H7 (cell line): ENCODE measurements at places on chromosomes 2 and 18. TPM values are rescaled to one million over a fixed set of nuclear protein-coding genes. Genes with fewer than 3 reads are reported as not detected.
A peak's percentile ranks its signal among the peaks of the same experiment; 100 is the strongest.

- peak; percentile 89 for DNase-seq
Measured at GRCh38 chr18:8705238-8705960, at the start of gene MTCL1. Gene MTCL1, plus strand, starts transcription at chr18:8705556. Its CDS starts 105 bp downstream, at chr18:8705661.

DNA sequence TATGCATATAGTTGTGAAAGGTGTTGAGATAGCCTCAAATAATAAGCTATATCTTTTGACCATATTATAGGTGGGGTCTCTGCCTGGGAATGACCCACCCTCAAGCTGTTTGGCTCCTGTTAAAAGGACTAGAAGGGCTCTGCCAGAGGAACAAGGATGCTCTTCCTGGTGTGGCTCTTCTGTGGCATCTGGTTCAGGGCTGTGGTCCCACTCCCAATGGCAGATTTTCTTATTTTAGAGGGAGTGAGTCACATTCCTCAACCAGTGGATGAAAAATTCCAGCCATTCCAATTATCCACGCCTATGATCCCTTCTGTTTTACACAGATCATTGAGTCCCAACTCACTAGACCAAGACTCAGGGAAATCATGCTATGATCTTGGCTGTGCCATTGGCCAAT lies 119.9 kb downstream of the PARD3B start:
- DNase-seq, result no peak

- peak; percentile 40 for DNase-seq
Measured at GRCh38 chr18:79379251-79379905, 16.4 kb upstream of the NFATC1 start.

- no peak for DNase-seq
Measured at GRCh38 chr2:40405465-40405864, 46.4 kb downstream of the SLC8A1 start.

GRCh38 chr2:7572450-7572849 lies 655.2 kb downstream of the RNF144A start:
- no peak for DNase-seq

- DNase-seq, result no peak
Measured at GRCh38 chr2:215536510-215536909, 100.6 kb upstream of the FN1 start.

DNA sequence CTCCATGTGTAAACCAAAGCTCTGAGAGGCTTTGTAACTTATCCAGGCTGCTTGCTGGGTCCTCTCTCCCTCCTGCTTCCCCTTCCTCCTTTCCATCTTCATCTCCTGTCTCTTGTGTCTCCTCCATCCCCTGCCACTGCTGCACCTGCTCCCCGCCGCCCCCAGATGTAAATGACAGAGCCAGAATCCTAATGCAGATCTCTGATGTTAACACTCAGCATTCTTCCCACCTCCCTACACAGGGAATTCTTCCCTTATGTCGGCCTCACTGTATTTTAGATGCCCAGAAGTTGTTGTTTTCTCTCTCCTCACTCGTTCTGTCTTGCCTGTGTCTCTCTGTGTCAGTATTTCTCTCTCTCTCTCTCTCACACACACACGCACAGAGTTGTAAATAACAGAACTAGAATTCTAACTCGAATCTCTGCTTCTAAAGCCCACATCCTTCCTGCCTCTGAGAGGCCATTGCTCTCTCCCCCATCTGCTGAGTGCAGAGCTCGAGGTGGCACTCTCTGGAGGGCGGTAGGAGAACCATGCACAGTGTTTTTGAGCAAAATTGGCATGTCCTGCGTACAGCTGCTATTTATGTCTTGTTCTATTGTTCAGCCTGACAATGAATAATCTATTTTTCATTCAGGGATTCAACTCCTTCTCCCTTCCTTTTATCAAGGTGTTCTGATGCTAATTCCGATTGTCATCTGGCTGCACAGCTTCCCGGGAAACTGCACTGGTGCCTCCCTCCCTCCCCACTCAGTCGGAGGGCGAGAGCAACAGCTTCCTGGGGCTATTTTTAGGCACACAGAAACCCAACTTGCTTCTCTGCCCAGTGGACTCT lies 219.9 kb downstream of the SH3RF3 start:
- peak; percentile 47 for DNase-seq

DNA sequence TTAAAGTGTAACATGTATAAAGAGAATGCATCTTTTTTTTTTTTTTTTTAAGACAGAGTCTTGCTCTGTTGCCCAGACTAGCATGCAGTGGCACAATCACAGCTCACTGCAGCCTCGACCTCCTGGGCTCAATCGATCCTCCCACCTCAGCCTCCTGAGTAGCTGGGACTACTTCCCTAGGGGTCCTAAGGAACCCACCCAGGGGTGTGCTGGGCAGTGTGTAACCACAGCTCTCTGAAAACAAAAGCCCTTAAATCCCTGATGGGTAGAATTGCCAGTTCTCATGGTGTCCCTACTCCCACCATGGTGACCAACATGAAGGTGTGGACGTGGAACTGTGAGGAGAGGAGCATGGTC lies 105.6 kb upstream of the ST3GAL5 start:
- DNase-seq, result no peak

TFCP2L1 gene
- total RNA-seq, result 1.2 and 1.6 TPM in 2 replicates

NTSR2 gene
- not detected in 2 replicates for total RNA-seq

DTNA gene
- total RNA-seq, result 24.9 and 30.1 TPM in 2 replicates

LRRC30 gene
- total RNA-seq, result not detected in 2 replicates

UGT1A4 gene
- 0.07 TPM in 1 of 2 replicates, not detected in the other for total RNA-seq
